CD4-positive, alpha-beta T cell (primary cell): ENCODE measurements at places on chromosomes 3 and 15. TPM values are rescaled to one million over a fixed set of nuclear protein-coding genes. Genes with fewer than 3 reads are reported as not detected.

PTPRG gene
- 0.03 TPM for total RNA-seq

DNA sequence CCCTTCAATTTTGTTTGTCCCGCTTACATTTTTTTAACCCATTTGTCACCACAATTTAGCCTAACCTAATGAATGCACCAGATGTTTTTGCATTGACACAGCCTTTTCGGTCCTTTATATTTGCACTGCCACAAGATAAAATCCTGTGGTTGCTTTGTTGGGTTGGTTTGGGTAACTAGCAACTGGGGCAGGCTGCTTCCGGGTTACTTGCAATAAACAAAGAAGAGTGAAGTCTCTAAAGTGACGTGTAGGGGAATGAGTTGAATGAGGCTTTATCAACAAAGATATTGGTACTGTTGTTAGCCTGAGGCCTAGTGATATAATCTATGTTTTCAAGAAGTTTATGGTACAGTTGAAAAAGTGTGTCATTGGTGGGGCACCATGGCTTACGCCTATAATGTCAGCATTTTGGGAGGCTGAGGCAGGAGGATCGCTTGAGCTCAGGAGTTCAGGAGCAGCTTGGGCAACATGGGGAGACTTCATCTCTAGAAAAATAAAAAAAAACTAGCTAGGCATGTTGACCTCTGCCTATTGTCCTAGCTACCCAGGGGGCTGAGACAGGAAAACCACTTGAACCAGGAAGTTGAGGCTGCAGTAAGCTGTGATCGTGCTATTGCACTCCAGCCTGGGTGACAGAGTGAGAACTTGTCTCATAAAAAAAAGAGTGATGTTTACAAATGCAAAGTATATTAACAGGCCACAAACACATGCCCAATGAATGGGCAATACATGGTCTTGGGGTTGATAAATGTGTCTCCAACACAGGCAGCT, 121.8 kb downstream of the OXSM start:
- H3K27ac ChIP-seq, result no peak overlapping the region
- no peaks in the 10 kb centered on the region for H3K27me3 ChIP-seq
- H3K4me1 ChIP-seq, result peaks cover 11% of the 10 kb centered on the region
- DNase-seq, result no peak
- no peak overlapping the region for H3K4me3 ChIP-seq
- H3K36me3 ChIP-seq, result no peaks in the 10 kb centered on the region

DNA sequence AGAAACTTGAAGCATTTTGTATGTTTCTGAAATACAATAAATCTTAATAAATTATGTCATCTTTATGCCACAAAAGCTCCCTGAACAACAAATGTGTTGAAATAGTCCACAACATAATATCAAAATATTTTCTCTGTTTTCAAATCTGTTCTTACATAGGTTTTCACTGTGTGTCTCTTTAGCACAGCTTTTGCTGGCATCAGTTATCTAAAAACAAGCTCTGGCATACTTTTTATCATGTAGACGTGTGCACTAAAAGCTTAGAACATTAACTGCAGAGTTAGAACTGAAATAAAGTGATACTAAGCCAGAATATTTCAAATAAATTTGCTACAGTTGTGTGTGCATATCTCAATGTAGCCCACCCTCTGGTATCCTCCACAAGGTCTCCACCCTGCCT, 41.8 kb upstream of the ALCAM start:
- DNase-seq, result no peak
- H3K4me1 ChIP-seq, result no peaks in the 10 kb centered on the region
- no peak overlapping the region for H3K27ac ChIP-seq

- no peak overlapping the region for H3K4me3 ChIP-seq
- H3K27me3 ChIP-seq, result no peaks in the 10 kb centered on the region
- H3K4me1 ChIP-seq, result no peaks in the 10 kb centered on the region
- no peak overlapping the region for H3K27ac ChIP-seq
Observed at GRCh38 chr3:168968609-168969008, 694.9 kb downstream of the MECOM start.

NPAP1 gene
- total RNA-seq, result not detected

DNA sequence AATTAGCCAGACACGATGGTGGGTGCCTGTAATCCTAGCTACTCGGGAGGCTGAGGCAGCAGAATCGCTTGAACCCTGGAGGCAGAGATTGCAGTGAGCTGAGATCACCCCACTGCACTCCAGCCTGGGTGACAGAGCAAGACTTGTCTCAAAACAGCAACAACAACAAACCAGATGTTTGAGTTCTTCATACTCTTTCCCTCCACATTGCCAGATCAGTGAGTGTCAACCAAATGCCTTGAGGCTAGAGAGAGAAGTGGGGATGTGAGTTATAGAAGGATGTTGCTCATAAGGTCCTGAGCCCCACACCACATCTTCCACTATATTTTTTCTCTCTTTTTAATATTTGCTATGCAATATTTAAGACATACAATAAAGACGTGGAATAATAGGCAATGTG, 19.8 kb downstream of the MAPKBP1 start:
- no peaks in the 10 kb centered on the region for H3K27me3 ChIP-seq
- no peak overlapping the region for H3K4me3 ChIP-seq
- DNase-seq, result no peak
- H3K27ac ChIP-seq, result no peak overlapping the region

SYNPR gene
- total RNA-seq, result not detected

DNA sequence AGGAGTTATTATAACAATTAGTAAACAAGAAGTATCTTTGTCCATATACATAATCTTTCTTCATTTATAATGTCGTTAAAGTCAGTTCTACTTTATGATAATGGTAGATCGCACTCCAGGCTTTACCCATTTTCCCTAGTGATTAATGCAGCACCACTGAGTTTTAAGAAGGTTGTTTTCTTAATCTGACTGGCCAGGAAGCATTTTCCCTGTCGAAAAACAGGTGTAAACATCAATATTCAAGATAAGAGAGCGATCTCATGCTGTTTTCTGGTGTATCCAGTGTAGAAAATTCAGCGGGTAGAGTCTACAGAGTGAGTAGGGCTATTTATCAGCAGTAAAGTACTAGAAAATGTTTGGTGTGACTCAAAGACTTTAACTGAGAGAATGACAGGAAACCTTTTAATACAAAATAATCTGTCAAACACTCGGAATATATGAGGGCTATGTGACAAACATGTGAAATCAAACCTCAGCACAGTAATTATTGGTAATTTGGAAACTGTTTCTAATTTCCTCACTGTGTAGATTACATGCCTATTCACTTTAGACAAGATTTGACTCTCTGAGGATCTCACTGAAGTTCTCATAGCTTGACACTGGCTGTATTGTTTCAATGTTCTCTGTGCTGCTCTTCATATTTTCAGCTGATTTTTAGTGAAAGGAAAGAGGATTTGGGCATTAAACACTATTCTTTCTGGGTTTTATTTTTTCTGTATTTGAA, 1013.2 kb downstream of the VGLL3 start:
- no peak for DNase-seq
- H3K36me3 ChIP-seq, result no peaks in the 10 kb centered on the region
- H3K27ac ChIP-seq, result no peak overlapping the region
- no peaks in the 10 kb centered on the region for H3K4me1 ChIP-seq
- H3K4me3 ChIP-seq, result no peak overlapping the region
- H3K27me3 ChIP-seq, result no peaks in the 10 kb centered on the region
